Cardiac fibroblast (primary cell): ENCODE measurements at places on chromosomes 13 and 19.
A peak's percentile ranks its signal among the peaks of the same experiment; 100 is the strongest.

DNA sequence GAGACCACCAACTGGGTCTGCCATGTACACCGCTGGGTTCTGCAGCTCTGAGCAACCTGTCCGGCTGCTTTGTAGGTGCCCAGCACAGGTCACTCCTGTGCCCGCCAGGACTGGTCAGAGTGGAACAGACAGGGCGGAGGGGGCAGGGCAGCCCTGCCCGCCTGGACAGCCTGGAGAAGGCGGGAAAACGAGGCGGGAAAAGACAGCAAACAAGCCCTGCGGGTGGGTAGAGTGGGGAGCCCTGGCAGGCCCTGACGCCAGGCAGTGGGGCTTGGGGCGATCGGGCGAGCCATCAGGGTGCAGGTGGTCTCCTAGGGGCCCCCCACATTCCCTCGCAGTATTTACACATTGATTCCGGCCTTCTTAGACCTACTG lies 533 bp upstream of the UHRF1 start:
- DNase-seq = no peak

DNA sequence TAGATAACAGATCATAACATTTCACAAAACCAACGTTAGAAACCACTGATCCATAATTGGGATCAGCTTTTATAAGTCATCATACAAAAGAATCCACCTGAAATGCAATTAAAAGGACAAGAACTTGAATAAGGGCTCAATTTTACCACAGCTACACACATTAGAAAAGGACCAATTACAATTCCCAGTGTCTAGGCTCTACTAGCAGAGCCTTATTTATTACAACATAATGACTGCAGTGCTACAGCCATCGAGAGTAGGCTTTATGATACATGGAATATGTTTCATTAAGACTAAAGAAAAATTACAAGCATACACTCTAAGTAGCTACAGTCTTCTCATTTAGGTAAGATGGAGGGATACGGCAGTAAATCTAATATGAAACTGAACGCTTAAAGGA lies 2.9 kb downstream of the RBM26 start:
- DNase-seq = no peak

GRCh38 chr19:15161028-15161984 lies 39.5 kb downstream of the NOTCH3 start:
- peak; percentile 56 for DNase-seq

DNA sequence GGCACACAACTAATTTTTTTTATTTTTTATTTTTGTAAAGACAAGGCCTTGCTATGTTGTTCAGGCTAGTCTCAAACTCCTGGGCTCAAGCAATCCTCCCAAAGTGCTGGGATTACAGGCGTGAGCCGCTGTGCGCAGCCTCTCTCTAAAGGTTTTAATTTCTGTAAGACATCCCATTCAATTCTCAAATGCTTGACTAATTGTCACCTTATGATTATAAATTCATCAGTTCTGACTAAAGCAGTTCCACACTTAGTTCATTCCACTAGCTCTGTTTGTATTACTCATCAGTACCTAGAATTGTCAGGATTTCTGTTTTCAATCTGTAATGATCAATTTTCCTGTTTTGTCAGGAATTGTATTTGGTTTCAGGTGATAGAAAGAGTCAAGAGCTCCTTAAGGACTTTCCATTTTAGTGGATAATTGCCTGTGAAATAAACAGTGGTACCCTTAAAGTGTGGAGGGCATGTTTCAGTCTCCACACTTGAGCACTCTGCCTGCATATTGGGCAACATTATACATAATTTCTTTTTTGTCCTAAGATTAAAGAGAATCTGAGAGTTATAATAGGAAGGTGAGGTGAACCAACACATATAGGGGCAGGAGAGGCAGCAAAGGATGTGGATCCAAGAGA lies 27.6 kb downstream of the GPALPP1 start:
- DNase-seq = no peak

DNA sequence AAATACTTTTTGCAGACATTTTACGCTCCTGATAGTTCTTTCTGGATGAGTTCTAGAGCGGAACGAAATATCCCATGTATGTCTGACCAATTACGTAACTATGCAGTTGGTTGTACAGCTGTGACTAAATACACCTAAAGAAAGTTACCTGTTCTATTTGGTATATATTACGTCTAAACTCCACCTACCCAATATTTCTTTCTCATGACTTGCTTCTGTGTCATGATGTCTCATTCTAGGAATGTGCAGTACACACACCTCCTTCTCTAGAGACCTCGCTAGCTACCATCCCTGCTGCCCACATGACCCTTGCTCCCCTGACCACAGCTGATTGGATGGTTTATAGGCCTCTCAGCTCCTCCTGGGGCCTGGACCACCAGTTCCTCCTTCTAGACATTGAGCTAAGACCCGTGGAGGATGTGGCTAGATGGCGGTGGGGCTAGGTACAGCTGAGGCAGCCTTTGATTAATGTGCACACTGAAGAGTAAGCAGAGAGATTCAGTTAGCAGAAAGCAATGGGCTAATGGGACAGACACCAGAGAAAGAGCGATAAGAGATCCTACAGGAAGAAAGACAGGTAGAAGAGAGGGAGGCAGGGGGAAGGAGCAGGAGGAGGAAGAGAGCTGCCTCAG lies 422.1 kb downstream of the COG6 start:
- no peak for DNase-seq

DNA sequence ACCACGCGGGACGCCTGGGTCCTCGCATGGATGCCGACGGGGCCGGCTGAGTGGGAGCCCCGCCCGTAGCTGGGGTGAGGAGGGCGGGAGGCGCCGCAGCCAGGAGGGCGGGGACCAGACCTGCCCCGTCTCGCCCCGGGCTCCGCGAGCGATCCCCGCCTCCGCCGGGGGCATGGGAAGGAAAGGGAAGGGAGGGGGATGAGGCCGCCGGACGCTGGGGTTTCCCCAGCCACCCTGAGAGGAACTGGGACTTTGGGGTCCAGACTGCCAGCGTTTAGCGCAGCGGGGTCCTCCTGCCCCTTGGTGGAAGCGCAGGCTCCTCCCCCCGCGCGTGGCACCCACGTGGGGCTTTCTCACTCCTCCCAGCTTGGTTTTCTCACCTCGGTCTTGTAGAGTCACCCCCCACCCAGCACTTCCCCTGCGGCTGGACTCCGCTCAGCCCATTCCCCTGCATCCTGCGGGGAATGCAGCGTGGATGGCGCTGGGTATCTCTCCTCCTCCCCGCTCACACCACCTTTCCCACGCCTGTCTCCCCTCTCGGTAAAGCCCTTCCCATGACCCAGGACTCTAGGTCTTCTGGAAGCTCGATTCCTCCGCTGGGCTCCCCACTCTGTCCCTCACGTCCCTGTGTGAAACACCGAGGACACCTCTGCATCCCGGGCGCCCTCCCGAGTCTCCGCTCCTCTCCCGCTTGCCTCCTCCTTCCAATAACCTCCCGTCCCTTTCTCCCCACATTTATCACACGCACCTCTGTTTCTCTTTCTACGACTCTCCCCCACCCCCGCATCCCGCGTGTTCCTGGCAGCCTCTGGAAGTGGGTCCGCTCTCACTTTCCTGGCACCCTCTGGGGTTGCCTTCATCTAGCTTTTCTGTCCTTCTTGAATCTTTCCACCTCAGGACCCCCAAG lies 2.1 kb downstream of the TGFB1 start:
- DNase-seq = peak; percentile 63

- peak; percentile 89 for DNase-seq
Measured at GRCh38 chr19:34734537-34735103, 577 bp downstream of the ZNF181 start.

GRCh38 chr13:109883181-109884180 lies 97.1 kb upstream of the IRS2 start:
- DNase-seq = no peak

DNA sequence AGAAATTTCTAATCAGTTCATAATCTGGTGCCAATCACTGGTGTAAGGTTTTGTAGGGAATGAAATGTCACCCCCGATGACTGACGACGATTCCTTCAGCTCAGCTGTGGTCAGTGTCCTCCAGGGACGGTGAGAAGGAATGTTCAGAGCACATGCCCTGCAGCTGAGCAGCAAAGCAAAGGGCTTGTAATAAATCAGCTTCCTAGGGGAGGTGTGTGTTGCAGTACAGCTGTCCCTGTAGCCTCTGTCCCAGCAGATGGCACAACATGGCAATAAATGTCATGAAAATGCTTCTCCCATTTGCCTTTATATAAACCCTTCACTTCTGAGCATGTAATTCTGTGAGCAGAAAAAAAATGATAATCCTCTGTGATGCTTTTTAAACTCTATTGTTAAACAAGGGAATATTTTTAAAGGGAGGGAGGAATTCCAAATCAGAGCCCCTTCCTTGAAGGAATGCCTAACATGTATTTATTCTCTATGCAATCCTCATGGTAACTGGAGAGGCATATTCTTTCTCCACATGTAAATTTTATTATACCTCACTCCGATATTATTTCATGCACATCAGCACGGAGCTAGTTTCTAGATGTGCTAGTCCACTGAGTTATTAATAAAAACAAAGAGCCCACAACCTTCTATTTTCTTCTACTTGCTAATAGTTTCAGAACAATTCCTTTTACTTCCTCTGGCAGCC lies 102.5 kb downstream of the FAM216B start:
- peak; percentile 79 for DNase-seq

DNA sequence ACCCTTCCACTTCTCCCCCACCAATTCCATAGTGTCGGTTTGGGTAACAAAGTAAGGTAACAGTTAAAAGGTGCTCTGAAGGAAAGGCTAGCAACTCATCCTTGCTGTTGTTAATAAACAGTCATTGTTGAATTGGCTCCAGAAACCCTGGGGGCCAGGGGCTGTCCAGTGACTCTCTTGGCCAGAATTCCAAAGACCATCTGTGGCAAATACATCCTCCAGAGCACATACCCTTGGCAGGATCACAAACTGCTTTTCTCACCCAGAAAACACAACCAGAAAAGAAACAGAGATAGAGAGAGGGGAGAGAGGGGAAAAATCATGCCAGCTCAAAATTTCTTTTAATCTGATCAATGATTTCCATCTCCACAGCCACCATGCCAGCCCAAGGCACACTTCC lies 22.1 kb downstream of the CACNA1A start:
- no peak for DNase-seq
